NCI-H187 treated with DMSO at 0.1 percent for 48 hours (cell line): ENCODE measurements at places on chromosomes 3 and 15.
A peak's percentile ranks its signal among the peaks of the same experiment; 100 is the strongest.

DNA sequence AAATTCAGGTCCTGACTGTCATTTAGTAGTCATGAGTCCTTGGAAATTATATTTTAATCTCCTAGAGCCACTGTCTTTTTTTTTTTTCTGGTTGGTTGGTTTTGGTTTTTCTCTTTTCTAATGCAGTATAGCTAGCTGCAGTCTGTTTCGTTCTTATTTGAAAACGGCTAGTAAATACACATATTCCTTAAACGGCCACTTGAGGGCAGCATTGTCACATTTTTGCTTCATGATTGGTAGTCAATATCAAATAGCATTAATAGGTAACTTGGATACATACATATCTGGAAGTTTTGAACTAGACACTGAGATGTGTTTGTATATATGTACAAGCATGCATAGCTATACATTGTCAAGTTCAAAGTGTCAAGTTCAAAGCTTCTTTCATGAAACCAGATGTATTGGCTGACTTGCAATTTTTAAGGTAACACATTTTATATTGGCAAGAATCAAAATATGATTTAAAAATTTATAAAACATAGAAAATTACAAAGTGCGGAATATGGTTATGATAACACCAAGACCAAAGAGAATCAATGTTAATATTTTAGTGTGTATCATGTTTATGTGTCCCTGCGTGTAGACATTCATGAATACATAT lies 22.5 kb downstream of the GABRA5 start:
- no peak for DNase-seq

DNA sequence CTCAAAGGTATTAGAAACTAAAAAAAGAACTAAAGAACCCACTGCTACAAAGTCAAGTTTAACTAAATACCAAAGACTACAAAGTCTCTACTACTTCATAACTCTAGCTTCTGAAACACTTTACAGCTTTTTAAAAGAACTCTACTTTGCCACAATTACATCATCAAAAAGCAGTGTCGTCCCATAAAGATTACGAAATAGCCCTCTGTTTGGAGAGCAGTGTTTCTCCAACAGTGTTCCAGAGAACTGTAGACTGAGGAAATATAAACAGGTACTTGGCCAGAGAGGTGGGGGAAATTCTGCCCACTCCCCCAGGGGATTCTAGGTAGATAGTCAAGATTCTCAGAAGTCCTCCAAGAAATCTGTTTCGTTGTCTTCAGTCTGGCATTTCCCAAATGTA lies 225.6 kb downstream of the PDZRN3 start:
- DNase-seq: no peak

DNA sequence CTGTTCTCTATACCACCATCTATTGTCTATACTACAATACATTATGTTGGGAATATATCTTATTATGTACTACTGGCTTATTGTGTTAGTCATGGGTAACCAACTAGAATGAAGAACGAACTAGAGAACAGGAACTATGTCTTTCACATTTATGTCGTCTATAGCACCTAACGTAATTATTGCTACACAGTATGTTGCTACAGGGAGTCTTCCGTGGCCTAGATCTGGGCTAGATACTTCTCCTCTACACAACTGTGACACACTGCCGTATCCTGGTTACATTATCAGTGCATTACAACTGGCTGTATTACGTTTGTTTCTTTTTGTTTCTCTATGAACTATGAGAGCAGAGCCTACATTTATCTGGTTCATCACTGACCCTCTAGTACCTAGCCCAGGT lies 34.0 kb downstream of the SCG5 start:
- no peak for DNase-seq

- no peak for DNase-seq
These were observed 136.2 kb downstream of the SUCLG2 start for GRCh38 chr3:67518236-67518635.

- no peak for DNase-seq
These were observed 146.8 kb downstream of the ROBO2 start for GRCh38 chr3:77186728-77187127.

GRCh38 chr15:75230551-75231371 lies 27.4 kb upstream of the GOLGA6C start:
- DNase-seq: no peak

DNA sequence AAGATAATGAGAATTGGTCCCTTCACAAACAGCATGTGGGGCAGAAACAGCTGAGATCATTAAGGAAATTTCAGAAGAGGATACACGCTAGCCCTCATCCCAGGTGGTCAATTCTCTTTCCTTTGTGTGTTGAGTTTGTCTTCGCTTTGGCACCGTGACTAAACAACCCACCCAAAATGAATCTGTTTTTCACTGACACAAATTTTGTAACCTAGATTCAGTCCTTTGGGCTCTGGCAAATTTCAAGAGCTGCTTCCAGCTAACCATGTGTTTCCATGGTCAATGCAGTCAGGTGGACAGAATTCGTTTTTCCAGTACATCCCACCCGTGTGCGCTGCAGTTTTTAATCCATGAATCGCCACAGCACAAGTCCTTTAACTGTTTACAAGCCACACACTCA lies 435.4 kb downstream of the WDR72 start:
- DNase-seq: no peak

DNA sequence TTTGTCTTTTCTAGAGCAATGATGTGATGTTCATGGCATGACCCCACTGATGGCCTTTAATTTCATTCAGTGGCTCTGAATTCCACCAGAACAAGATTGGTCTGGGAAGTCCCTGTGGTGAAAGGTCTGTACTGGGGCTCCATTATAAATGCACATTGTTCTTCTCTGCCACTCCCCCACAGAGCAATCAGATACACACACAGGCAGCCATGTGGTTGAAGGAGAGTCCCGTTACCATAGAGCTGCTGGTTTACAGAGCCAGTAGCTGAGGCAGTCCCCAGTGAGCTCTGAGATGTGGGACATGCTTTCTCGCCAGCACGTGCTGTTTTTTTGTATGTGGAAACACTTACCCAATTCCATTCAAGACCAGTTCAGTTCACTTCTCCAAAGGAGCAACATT lies 172.7 kb upstream of the TRIM42 start:
- DNase-seq: peak; percentile 13
